ENCODE measurements at places on chromosomes 1 and 21.

GRCh38 chr1:64127297-64127696, 76.1 kb upstream of the UBE2U start:
- DNase-seq: no peak

- no peak for DNase-seq
These were observed 4.5 kb downstream of the COPA start for GRCh38 chr1:160338580-160338979.

DNA sequence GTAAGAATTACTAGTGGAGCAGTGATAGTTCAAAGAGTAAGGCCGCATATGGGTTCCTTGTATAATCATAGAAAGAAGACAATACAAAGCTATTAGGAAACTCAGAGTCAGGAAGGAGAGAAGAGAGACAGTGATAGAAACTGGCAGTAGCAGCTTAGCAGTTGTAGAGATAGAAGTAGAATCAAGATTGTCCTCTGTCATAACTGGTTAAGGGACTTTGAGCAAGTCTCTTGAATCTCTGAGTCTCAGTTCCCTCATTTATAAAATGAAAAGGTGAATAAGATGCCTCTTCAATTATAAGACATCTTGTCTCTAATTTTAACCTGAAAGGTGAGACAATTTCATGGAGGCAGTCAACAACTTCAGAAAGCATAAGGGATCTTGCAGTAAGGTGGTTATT, 6.5 kb upstream of the RALGPS2 start:
- no peak for DNase-seq

GRCh38 chr1:87826681-87827251, 498.1 kb downstream of the LMO4 start:
- no peak for DNase-seq

DNA sequence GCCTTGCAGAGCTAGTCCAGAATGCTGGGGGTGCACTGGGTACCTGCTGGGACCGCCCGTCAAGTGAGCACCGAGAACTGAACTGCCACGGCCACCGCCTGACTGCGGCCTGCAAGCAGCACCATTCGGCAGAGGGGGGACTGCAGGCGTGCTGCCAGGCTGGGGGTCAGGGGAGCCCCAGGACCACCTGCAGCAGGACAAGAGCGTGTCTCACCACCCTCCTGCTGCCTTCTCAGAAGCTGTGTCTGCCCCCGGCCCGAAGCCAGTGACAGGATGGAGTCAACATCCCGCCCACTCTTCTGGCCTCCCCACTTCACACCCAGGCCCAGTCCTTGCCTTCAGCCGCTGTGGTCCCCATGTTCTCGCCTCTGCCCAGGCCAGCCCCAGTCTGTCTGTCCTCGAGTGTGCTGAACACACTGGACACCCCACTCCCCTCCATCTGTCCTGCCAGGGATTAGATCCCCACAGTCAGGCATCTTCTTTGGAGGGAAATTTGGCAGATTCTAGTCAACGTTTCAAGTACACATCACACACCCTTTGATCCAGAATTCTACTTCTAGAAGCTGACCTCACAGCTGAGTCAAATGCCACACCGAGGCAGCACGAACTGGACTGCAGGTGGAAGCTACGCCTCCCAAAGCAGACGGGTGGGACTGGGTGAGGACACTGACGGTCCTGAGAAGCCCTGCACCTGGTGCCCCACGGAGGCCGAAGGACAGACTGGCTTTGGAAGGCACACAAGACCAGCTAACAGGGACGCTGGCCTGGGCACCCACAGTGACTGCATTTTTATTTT, 26.0 kb downstream of the PTTG1IP start:
- DNase-seq: no peak

DNA sequence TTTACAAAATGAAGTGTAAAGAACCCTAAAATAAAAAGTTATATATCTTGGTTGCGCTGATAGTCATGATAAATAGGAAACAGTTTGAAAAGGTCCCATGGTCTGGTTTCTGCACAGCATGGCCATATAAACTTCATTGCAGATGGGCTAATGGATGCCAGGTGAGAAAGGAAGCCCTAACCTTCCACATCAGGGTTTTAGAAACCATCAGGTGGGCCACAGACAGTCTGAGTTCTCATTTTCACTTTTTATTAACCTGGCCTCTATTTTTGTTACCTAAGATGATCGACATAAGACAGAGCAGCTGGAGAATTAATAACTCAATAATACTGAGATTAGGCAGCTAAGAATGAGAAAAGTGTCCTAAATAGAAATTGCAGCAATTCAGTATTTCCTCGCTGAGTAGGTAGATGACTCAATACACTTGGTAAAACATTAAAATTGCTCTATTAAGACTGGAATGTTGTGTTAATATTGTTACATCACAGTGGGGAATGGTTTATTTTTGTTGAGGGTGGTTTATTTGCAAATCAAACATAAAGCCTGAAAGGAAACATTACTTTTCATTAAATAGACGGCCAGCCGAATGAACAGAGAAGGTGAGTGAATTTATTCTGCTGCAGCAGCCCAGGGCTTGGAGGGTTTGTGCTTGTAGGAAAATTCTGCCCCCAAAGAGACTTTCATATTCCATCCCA, 21.1 kb downstream of the C1orf21 start:
- DNase-seq: peak; percentile 75

DNA sequence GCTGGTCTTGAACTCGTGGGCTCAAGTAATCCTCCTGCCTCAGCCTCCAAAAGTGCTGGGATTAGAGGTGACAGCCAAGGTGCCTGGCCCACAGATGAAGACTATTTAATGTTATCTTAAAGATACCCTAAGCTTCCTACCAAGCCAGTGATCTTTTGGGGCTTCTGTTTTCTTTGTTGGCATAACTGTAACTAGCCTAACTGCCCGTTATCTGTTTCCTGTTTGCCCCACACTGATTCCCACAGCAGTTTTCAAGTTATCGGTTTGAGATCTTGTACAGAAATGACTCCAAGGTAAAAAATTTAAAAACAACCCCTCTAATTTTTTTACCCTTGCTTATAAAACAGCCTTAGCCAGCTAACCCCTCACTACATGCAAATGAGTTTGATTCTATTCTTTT, 12.4 kb downstream of the SELL start:
- DNase-seq: no peak

GRCh38 chr1:236773919-236774318, 21.2 kb upstream of the MTR start:
- no peak for DNase-seq

DNA sequence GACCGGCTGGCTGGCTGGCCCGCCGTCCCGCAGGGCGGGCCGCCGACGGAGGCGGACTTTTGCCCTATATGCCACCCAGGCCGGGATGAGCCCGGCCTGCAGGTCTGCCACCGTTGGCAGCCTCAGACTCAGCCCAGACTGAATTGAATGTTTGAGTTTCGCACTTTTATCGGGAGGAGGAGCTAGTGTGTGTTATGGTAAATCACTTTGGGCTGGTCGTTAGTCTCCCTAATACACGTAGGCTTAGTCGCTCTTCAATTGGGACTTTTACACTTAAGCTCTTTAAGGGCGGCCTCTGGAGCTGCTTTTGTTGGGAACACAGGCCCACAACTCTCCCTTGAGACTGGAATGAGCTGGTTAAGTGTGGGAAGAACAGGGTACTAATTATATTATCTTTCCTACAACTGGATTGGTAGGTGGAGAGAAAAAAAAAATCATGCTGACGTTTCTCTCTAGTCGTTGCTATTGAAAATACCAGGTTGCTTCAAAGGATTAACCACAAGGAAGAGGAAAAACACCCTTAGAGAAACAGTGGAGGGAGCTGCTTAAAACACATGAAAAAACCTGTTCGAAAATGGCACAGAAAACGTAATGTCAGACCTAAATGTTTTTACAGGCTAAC, 1.4 kb upstream of the IRF2BP2 start:
- peak; percentile 83 for DNase-seq

GRCh38 chr1:116128664-116129063, 17.5 kb downstream of the MAB21L3 start:
- no peak for DNase-seq

GRCh38 chr1:222441066-222441465, 106.8 kb downstream of the HHIPL2 start:
- DNase-seq: no peak

DNA sequence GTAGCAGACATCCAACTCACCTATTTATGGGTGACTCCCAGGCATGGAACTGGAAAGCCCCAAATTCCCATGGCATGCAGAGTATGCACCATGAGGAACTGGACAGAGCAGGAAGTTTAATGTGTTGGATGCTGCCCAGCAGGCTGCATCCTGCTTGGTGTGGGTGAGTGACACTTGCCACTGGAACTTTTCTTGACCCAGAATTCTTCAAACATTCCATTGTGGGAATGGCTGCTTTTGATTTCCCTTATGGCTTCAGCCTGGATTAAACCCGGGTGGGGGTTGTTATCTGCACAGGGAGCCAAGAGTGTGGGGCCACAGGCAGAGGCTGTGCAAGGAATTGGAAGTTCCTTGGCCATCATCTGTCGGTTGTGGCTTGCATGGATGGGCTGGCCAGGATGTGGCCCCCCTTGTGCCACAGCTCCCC, 26.9 kb upstream of the BACE2 start:
- no peak for DNase-seq

GRCh38 chr1:174191349-174191862, 32.1 kb downstream of the RABGAP1L start:
- no peak for DNase-seq

DNA sequence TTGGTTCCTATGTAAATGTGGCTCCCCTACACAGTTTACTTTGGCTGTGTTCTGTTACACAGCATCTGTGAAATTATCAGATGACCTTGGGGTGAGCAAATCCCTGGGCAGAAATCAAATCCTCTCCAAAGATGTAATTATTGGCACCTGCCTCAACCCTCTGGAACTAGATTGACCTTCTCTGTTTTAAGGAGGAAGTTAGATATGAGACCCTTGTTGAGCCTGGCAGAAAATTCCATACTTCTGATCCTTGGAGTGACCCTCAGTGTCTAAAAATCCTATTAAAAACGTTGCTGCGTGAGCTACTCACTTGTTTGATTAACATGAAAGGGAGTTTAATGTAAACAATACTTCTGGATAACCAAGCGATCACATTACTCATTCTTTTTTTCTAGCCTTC, 122.0 kb downstream of the CLIC6 start:
- DNase-seq: no peak

GRCh38 chr1:153375511-153375910, at the start of gene S100A12:
TSS of gene S100A12 (minus strand) at chr1:153375621. CDS start at chr1:153374592, 1,029 bp downstream.
- DNase-seq: no peak

DNA sequence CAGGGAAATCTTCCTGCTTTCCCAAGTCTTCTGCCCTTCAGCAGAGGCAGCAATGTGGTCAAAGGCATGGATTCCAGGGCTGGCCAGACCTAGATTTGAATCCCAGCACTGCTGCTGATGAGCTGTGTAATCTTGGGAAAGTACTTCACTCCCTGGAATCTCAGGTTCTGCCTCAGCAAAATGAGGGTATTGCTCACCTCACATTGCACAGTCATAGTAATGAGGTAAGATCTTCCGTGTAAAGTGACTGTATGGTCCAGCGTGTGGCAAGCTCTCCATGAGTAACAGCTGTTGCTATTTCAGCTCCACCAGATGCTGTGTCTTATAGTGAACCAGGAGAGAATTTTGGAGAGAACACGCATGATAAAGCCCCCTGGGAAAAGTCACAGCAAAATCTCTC, 56.1 kb upstream of the F3 start:
- DNase-seq: no peak

DNA sequence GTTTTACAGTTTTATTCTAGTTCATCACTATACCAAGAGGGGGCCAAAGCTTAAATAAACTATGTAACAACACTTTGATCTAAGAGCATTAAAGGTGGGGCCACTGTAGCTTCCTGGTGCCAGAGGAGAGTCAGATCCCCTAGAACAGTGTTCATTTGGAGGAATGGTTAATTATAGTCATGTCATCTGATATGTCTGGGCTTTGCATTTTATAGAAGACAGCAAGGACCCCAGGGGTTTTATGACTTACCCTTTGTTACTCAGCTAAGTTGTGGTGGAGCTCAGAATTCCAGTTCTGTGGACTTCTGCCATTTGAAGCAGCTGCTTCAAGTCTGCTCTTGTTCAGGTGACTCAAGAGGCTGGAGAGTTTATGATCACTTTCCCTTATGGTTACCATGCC, 16.7 kb downstream of the KDM4A start:
- no peak for DNase-seq

GRCh38 chr1:2594001-2594640, 7.5 kb downstream of the PRXL2B start:
- no peak for DNase-seq

- DNase-seq: peak; percentile 59
These were observed 19.6 kb upstream of the ZNF648 start for GRCh38 chr1:182080955-182081582.

- no peak for DNase-seq
These were observed 42.7 kb downstream of the HUNK start for GRCh38 chr21:31915566-31915965.

- DNase-seq: no peak
These were observed 10.3 kb downstream of the ALX3 start for GRCh38 chr1:110060034-110060661.

- no peak for DNase-seq
These were observed 234.8 kb downstream of the GPR52 start for GRCh38 chr1:174682419-174683008.

DNA sequence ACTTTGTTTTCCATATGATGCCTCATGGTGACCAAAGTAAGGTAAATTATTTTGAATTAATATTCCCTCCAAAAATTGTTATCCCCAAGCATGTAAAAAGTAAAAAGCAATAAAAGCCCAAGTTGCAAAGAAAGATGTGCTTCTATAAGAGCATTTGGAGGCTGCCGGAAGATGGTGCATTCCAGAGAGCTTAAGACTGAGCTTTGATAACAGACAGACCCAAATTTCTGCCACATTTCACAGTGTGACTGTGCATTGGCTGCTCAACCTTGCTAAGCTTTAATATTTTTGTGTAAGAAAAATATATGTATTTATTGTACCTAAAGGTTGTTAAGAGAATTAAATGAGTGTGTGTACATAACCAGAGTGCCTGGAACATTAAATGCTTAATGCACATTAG, 67.9 kb downstream of the CYYR1 start:
- no peak for DNase-seq

DNA sequence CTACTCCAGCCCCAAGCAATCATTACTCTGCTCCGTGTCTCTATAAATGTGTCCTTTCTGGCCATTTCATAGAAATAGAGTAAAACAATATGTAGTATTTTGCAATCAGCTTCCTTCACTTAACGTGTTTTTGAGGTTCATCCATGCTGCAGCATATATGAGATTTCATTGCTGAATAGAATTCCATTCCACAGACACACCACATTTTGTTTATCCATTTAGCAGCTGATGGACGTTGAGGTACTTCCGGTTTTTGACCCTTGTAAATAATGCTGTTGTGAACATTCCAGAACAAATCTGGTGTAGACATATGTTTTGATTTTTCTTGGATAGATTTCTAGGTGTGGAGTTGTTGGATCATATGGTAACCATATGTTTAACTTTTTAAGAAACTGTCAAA, 30.7 kb downstream of the ADAM30 start:
- DNase-seq: no peak

- DNase-seq: no peak
These were observed 72.6 kb downstream of the ST3GAL3 start for GRCh38 chr1:43779805-43780403.

- DNase-seq: no peak
These were observed 274.8 kb upstream of the RUNX1 start for GRCh38 chr21:35323947-35324346.

GRCh38 chr1:7501084-7501491, 270.0 kb upstream of the VAMP3 start:
- no peak for DNase-seq

GRCh38 chr1:233908092-233908491, 3.6 kb downstream of the SLC35F3 start:
- no peak for DNase-seq

Data from NCI-H526 treated with DMSO at 0.1 percent for 48 hours (cell line).